ENCODE measurements at places on chromosomes 1 and 21. TPM values are rescaled to one million over a fixed set of nuclear protein-coding genes. Genes with fewer than 3 reads are reported as not detected.

RPTN gene
- total RNA-seq = not detected

SLFNL1 gene
- 0.66 TPM for total RNA-seq

OR2T11 gene
- not detected for total RNA-seq

TPTE gene
- not detected for total RNA-seq

FMO2 gene
- total RNA-seq = 4.7 TPM

FCRL1 gene
- total RNA-seq = 2.1 TPM

FLG2 gene
- total RNA-seq = not detected

FCAMR gene
- 0.20 TPM for total RNA-seq
